ENCODE measurements at places on chromosomes 6 and 20.

GRCh38 chr20:46364670-46365486, 41.5 kb downstream of the ELMO2 start:
- DNase-seq: no peak

DNA sequence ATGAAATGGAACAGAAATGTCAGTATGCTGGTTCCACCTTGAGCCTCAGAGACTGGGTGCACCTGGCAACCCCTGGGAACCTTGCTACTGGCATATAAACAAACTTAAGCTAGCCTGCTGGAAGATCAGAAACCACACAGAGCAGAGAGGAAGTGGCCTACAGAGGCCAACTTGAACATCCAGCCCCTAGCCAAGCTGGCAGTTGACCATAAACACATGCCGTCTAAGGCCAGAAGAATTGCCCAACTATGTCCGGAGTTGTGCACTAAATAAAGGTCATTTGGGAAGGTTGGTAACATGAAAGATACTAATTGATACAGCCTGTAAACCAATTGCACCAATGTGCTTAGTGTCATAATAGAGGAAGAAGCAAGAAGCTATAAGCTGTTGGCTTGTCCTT, 266.6 kb upstream of the BTBD3 start:
- no peak for DNase-seq

GRCh38 chr20:15609921-15610320, 963.3 kb downstream of the KIF16B start:
- DNase-seq: no peak

- no peak for DNase-seq
These were observed 13.0 kb downstream of the SERPINB6 start for GRCh38 chr6:2958331-2958711.

GRCh38 chr20:64223526-64224067, 32.0 kb upstream of the PCMTD2 start:
- no peak for DNase-seq

- no peak for DNase-seq
These were observed 503 bp upstream of the ZC2HC1B start for GRCh38 chr6:143863771-143864170.
